Cortex of kidney (tissue), 1 donor: ENCODE measurements at places on chromosomes 7 and 10.

GRCh38 chr10:16663444-16663843 lies 141.8 kb upstream of the C1QL3 start:
- no peak for DNase-seq

DNA sequence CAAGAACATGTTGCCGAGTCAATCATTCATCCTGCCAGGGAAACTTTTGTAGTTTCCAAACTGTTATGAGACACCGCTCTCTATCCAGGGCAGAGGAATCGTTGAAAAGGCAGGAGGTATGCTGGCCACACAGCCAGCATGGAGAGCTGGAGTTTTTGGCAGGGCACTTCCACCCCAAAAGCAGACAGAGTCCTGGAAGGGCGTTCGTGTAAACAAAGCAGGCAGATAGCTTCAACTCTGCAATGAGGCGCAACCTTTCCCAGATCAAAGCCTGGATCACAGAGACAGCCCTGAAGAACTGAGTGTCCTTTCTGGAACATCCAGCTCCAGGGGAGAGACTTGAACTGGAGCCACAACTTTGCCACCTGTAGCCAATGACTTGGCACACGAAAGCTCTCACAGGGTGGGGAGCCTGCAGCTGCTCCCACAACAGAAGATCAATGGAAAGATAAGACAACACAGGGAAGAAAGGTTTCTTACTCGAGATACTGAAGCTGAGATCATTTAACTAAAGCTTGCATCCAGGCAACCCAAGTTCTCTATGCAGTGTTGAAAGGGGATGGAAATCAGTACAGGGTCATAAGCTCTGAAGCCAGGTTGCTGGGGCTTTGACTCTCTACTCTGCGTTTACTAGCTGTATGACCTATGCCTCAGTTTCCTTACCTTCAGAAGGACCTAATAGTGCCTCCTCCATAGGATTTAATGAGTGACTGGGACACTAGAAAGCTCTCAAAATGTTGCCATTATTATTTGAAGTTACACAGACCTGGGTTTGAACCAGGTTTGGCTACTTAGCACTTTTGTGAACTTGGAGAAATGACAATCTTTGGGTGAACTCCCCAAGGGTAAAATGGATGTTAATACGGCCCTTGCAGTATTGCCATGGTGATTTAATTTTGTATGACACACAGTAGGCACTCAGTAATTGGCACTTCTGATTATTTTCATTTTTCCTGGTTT lies 434.8 kb upstream of the NPVF start:
- no peak for DNase-seq

DNA sequence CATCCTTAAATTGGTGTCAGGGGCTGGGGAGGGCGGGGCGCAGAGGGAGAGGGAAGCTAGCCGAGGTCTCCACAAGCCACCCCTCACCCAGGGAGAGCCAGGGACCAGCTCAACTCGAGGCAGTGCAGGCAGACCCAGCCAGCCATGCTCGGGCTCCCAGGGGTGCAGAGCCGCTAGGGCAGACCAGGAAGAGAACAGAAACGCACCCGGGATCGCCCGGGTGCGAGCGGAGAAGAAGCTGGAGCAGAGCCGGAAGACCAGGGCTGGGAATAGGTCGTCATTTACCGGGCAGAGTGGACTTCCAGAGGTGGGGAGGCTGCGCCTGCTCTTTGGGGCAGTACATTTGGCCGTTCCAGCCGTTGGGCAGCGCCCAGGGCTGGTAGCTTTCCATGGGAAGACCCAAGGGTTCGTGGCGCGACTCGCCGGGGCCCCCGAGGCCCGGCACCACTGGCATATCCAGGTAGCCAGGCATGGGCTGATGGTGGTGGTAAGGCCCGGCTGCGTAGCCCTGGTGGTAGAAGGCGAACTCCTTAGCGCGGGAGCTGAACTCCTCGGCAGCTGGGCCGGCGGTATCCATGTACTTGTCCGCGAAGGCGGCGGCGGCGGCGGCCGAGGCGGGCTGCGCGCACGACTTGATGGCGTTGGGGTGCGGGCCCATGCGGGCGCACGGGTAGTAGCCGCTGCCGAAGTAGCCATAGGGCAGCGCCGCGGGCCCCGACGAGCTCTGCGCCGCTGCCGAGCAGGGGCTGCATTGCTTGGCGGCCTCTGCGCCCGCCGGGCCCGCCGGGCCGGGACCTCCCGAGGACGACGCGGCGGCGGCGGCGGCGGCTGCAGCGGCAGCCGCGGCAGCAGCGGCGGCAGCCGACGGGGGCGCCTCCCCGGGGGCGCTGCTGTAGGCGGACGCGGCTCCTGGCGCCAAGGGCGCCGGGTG lies 755 bp downstream of the HOXA13 start:
- no peak for DNase-seq

DNA sequence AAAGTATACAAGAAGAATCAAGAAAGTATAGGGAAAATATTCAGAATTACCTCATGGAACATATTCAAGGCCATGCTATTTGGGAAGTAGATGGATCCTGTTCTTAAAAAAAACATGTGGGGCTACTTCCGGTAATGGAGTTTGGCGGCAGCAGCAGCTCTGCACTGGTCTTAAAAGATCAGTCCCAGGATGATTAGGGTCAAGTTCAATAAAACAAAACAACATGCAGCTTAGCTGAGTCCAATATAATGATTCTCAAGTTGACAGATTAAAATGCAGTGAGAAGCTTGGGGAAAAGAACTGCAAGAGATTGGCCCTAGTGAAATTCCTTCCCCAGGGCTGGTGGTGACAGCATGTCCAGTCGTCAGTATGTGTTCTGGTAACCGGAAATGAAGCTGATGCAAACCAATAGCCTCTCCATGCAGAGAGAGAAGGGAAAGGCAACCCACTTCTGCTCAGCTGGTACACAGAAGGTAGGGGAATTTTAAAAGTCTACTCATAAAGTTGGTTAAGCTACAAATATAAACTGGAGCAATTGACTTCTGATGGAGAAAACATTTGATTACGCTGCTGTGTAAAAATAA lies 305.1 kb upstream of the IMMP2L start:
- no peak for DNase-seq

- no peak for DNase-seq
Observed at GRCh38 chr7:30630986-30631385, 36.3 kb downstream of the GARS1 start.

- no peak for DNase-seq
Observed at GRCh38 chr7:116384936-116385635, 114.5 kb upstream of the CAV2 start.

- DNase-seq = no peak
Observed at GRCh38 chr7:108086546-108086945, 43.6 kb downstream of the LAMB4 start.

- no peak for DNase-seq
Observed at GRCh38 chr7:136976504-136977251, 108.2 kb downstream of the CHRM2 start.

- no peak for DNase-seq
Observed at GRCh38 chr7:2165239-2165609, 67.5 kb downstream of the MAD1L1 start.

DNA sequence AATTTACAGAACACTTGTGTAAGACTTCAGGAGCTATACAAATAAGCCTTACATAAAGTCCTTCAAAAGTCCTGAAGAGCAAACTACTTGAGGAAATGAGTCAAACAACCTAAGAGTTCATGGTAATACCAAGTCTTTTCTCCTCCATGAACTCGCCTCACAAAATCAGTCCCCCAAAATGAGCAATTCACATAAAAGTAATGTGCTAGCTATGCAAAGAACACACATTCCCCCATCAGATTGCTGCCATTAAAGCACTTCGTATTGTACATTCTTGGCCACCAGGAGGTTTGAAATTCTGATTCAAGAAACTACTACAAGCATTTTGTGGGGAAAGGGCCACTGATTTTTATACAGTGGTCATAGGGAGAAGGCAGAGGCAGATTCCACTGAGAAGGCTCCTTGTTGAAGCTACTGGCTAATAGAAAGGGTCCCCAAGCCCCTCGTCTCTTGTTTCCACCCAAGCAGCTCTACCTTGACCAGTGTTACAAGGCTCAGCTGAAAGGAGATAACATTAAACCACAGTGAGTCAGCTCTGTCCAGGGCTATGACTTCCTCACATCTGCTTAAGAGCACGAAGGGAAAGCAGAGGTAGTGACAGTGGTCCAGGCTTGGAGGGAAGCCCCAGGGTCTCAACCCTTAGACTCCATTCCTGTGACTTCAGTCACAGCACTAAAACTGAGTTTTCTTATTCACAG lies 115.2 kb upstream of the CDK1 start:
- no peak for DNase-seq

DNA sequence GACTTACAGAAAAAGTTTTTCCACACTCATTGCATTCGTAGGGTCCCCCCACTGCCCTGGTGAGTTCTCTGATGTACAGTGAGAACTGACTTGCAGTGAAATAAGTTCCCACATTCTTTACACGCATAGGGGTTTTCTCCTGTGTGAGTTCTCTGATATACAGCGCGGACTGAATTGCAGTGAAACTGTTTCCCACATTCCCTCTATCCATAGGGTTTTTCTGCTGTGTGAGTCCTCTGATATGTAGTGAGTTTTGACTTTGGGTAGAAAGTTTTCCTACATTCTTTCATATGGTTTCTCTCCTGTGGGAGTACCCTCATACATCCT lies 147.0 kb downstream of the GLRX3 start:
- DNase-seq = no peak

DNA sequence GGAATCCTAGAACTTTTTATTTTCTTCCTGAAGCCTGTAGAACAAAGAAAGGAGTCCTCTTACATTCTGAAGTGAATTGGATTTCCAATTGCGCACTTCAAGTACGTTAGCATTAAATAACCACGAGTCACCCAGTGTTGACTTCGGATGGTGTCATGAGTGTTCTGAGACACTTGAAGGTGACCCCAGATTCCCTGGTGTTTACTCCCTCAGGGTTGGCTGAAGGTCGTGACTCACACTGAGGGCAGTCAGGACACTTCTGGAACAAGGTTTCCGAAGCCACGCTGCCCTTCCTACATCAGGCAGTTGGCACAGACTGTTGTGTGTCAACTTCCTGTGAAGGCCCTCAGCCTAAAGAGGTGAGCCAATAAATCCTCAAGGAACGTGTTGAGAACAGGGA lies 186.6 kb upstream of the CELF2 start:
- no peak for DNase-seq

DNA sequence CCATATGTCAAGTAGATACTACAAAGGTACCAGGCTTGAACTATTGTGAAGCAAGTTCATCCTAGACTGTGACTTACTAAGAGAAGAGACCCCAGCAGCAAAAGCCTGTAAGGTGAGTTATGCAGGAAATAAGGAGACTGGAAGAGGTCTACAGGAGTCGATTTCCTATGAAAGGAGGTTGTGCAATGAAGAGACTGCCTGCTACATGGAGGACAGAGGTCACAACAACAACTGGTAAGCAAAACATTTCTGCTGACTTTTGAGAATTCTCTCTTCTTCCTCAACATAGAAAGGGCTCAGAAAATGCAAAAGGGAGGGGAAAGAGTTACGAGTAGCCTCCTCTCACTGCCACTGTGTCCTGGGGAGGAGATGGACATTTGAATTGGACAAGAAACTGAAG lies 42.4 kb downstream of the PDK4 start:
- DNase-seq = no peak

GRCh38 chr10:84267503-84268126 lies 22.8 kb downstream of the RGR start:
- DNase-seq = no peak

GRCh38 chr7:146862415-146862814 lies 745.8 kb downstream of the CNTNAP2 start:
- no peak for DNase-seq

- DNase-seq = no peak
Observed at GRCh38 chr10:30915146-30915545, 116.5 kb downstream of the ZNF438 start.

- no peak for DNase-seq
Observed at GRCh38 chr10:102549549-102549948, 45.8 kb downstream of the SUFU start.

DNA sequence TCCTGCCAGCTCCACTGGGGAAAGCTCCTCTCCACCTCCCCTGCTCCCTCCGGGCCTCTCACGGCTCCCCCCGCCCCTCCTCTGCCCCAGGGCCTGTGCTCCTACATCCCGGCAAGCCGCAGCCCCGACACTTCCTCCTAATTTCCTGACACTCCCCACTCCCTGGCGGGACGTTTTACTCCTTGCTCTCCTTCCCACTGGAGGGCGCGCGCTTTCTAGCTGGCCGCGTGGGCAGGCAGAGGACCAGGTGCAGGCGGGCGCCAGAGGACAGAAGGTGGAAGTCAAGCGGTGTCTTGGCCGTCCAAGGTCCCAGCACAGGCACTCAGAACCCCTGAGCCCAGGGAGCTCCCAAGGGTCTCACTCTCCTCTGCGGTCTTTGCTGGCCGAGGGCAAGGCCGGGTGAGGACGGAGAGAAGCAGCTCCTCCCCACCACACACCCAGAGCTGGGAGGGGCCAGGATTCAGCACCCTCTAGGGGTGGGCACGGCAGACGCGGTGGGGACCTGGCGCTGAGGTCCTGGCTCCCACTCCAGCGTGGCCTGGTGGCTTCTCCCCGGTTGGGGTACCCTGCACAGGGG lies 19.1 kb downstream of the ADAM8 start:
- DNase-seq = no peak

DNA sequence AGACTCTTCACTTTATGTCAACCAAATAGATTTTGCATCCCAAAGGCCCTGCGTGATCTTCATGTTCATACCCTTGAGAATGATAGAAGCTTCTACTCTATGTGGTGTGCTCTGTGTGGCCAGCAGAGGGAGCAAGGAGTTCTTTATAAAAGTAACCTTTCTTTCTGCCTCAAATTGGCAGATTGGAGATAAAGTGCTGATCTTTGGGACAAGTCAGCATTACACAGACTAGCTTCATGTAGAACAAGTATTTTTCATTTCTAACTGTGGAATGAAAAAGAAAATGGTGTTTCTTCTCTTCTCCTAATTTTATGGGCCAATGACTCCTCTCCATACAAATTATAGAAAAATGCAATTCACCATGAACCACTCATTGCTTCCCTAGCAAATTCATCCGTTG lies 1214.1 kb downstream of the SORCS1 start:
- DNase-seq = no peak

DNA sequence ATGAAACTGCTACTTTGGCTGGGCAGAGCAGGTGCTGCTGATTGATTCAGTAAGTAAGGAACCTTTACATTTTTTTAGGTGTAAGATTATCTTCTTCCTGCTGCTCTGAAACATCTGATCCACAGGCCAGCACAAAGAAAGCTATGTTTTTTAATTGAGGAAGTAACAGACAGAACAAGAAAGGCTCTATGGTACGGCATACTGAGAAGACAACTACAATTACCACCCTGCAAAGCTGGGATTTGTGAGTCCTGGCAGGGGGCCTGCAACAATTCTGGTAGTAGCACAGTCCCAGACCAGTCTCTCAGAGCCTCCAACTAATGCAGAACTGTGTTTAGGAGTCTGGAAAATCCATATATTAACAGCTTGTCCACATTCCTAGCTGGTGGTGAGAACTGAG lies 103.0 kb upstream of the LRRTM3 start:
- no peak for DNase-seq

DNA sequence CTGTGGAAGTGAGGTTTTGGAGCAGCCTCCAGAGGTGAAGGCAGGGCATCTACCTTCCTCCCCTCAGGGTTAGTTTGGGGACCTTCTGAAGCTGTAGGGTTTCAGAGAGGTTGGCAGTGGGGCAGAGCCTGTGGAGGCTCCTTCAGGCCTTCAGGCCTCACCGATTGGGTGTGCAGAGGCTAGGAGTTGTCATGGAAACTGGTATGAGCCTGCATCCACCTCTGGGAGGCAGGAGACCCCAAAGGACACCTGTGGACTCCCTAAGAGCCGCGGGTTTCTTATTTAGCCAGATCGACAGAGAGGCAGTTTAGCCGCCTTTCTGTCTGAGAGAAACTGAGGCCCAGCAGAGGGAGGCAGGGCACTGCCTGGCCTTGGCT lies 2.0 kb downstream of the LZTS2 start:
- DNase-seq = no peak
